ENCODE measurements at places on chromosomes 11 and 22. TPM values are rescaled to one million over a fixed set of nuclear protein-coding genes. Genes with fewer than 3 reads are reported as not detected.

- DNase-seq = no peak
These were observed 89.1 kb downstream of the CELSR1 start for GRCh38 chr22:46448333-46448732.

GRCh38 chr11:38680166-38680565 is 2082.1 kb upstream of the RAG2 start:
- DNase-seq = no peak

DNA sequence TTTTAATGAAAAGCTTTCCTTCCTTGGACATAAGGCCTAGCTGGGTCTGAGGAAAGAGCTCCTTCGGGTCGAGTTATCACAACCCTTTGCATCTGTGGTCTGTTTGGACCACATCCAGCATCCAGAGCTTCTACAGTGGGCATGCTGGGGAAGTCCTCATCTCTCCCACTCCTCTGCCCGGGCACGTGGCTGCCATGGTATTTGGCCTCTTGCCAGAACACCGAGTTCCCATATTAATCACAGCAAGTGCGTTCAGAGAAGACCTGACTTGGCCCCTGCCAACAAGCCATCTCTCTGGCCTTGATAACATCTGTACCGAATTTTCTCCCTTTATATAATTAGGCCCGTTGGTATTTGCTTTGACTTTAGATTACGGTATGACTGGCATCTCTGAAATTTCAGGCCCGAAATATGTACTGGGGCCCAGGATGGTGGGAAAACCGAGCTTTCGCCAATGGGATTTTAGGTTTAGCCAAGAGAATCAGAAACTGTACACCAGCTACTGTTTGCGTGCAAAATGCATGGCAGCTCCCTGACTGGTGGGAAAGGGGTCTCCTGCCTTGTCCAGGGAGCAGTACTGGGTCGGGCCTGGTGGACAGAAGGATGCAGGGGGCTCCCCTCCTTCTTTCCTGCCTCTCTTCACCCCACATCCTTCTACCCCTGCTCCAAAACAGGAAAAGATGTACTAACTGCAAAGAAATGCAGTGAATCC is 90.0 kb downstream of the MICAL2 start:
- DNase-seq = no peak

- DNase-seq = peak; percentile 15
These were observed 101.3 kb upstream of the FGF3 start for GRCh38 chr11:69920345-69921127.

Gene KRTAP5-9
- total RNA-seq = not detected

Gene XBP1
- total RNA-seq = 346 TPM

DNA sequence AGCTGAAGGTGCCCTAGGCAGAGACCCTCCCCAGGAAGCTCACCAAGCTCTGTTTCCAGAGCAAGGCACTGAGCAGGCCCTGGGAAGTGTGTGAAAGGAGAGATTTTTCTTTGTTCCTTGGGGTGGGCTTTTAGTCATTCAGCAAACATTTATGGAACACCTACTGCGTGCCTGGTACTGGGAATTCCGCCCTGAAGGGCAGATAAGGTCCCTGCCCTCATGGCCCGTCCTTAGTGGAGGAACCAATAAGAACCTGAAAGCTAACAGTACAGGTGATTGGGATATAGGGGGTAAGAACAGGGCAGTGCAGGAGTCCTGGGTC is 3.9 kb downstream of the TMEM134 start:
- no peak for DNase-seq

DNA sequence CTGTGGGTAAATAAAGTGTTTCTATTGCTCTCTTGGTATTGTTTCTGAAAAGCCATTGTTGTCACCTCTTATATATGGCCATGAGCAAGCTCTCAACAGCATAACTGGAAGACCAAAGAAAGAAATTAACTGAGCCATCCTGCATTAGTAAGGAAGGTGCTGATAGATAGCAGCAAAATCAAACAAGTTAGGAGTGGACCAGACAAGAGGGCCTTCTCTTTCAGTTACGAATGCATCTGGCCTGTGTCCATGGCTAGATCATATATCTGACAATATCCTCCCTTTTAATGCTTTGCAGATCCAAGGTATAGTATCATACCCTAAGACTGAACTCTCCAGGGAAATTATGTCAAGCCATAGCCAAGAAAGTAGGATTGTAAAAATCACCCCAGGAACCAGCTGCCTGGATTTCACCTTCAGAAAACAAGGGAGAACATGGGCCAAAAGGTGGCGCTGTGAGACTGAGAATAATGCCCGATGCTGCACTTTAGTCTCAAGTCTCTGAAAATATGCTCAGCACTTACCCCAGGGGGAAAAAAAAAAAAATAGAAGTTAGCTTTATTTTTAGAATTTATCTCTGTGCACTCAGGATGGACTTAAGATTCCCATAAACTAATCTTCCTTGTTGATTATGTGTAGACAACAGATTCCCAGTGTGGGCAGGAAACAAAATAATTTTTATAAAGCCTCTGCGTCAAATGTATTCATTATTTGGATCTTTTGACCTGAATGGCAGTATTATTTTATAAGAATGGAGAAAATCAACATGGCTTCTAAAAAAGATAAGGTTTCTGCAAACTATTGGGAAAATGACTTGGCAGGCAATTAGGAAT is 415.1 kb downstream of the ETS1 start:
- DNase-seq = no peak

Gene OMP
- not detected for total RNA-seq

Data from upper lobe of left lung (tissue), 6 donors.